ENCODE measurements at places on chromosomes 4 and X.

DNA sequence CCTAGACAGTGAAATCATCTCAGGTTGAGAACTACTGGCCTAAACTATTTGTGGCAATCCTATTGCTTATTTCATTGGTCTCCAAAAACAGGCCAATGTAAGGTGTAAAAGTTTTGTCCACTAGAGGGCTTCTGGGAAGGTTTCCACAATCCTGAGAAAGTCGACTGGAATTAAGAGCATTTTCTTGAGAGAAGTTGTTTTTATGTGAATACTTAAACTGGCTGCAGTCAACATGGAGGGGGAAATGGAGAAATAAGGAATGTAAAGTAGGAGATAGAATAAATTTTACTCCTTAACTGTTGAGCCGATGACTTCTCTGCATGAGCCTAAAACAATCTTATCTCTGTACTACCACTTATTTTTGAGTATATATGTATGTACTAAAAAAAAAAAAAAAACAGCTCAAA, 11.0 kb upstream of the EIF4E start:
- DNase-seq: peak; percentile 68

GRCh38 chr4:83724485-83725335, 188.8 kb downstream of the GPAT3 start:
- DNase-seq: no peak

DNA sequence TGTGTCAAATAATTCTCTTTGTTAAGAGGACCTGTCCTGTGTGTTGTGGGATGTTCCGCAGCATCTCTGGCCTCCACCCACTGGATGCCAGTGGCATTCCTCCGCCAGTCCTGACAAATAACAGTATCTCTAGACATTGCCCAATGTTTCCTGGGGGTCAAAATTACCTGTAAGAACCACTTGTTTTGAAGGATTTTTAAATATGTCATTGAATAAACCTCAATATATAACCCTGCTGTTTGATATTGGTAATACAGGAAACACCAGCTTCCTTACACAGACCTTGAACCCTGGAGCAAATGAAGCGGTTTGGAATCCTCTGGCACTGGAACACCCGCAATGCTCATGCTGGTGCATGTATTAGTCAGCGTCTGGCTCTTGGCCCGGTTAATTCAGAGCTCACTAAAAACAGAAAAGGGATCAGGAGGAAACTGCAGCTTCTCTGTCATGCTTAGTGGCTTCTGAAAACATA, 101.3 kb downstream of the TBL1X start:
- DNase-seq: peak; percentile 88

- no peak for DNase-seq
Measured at GRCh38 chr4:99724067-99724466, 66.4 kb upstream of the C4orf54 start.

GRCh38 chr4:143597276-143597675, 83.8 kb downstream of the SMARCA5 start:
- no peak for DNase-seq

DNA sequence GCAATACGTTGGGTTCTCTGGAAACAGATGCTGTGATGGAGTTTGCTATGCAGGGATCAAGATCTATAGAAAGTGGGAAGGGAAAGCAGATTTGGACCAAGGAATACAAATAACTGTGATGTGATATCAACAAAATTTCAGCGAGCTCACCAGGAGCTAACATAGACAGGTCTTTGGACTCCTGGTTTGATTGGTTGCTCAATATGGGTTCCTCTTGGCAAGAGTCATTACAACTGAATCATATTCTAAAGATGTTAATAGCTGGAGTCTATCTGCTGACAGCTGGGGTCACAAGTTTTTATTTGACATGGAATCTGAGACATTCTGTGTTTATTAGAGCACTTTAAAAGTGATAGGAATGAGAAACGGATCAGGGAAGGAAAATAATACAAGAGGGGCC, 637.6 kb upstream of the GNPDA2 start:
- no peak for DNase-seq

DNA sequence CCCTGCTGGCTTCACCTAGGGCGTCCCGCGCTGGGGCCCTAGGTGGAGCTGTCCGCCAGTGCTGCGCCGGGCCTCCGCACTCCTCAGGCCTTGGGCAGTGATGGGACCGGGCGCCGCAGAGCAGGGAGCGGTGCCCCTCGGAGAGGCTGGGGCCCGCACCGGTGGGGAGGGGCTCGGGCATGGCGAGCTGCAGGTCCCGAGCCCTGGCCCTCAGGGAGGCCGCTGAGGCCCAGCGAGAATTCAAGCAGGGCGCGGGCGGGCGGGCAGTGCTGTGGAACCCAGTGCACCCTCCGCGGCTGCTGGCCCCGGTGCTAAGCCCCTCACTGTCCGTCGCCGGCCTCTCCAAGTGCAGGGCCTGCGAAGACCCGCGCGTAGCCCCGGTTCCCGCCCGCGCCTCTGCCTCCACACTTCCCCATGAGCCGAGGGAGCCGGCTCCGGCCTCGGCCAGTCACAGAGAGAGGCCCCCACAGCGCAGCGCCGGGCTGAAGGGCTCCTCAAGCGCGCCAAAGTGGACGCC, 565.1 kb upstream of the NDST4 start:
- DNase-seq: no peak

- no peak for DNase-seq
Measured at GRCh38 chrX:18643243-18643642, 28.7 kb downstream of the RS1 start.

DNA sequence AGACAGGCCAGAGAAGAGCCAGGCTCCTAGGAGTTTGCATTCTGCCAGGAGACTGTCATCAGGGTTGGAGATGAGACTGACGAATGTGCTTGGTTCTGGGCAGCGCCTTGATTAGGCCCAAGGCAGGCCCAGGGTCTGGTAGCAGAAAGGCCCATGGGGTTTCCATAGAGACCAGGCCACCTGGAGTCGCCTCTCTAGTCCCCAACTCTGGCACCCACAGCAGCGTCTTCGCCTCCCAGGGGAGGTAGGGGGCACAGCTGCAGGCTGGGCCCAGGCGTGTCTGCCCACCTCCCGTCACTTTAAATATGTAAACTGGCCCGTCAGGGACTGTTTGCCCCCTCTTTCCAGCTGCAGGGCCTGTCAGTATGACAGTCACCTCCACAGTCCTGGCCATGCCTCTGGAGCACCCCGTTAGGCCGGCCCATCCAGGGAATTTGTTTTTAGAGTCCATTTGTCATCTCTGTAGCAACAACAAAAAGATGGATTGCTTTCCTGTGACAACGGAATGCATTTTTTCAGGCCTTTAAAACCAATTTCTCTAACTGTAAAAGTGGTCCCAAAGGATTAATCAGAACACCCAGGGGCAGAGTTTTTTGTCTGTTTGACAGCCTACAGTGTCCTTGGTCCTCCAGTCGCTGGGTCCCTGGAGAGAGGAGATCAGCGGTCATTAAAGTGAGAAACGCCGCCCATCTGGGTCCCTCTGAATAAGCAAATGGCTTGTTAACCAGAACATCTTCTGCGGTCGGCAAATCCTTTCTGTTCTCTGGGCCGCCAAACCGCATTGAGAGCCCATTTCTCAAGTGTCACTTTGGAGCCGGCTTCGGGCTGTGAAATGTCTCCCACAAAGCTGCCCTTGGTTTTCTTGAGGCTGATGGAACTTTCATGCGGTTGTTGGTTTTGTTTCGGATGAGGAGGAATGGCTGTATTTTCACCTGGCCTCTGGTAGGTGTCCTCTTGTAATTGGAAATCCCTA, 153.0 kb upstream of the PSAPL1 start:
- DNase-seq: no peak

DNA sequence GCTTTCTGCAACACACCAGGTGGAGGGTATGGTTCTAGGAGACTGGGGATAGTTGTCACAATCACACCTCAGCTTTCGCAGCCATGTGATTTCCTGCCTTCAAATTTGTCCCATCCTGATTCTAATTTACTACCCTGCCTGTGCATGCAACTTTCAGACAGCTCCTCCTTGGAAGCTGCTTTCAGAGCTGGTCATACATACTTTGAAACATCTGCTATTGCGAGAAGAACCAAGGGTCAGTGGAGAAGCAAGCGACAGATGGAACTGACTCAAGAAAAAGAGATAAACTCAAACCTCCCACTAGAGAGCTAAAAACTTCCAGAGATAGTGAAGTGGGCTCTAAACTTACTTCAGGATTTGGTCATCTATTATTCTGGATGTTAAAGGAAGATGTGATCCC, 381.7 kb upstream of the FGF13 start:
- DNase-seq: no peak

DNA sequence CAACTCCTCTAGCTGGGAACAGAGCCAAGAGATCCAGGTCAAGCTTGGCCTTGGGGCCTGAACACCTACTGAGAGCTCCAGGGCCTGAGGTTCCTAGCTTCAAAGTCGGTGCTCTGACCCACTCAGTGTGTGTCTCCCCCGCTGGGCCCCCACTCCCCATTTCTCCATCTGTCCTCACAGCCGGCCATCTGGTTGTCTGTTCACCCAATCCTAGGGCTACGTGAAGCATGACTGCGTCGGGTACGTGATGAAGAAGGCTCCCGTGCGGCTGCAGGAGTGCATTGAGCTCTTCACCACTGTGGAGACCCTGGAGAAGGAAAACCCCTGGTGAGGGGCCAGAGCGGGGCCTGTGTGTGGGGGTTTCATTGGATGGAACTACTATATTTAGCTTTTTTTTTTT, 12.3 kb downstream of the USP11 start:
- DNase-seq: no peak

GRCh38 chr4:8355306-8355705, 85.2 kb downstream of the ACOX3 start:
- DNase-seq: no peak

DNA sequence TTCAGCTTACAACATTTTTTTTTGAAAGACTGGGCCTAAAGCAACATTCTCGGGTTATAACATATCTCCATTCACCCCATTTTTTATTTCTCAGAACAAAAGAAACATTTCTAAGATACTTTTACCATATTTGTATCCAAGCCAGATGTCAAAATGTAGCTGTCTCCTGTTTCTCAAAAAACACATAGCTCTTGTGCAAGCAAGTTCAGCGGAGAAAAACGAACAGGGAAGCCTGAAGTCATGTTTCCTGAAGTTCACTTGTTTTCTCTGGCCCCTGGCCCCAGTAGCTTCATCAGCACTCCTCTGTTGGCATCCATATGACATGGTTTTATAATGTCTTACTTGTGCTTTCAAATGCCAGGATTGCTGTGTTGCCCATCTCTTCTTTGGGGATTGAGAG, 218.2 kb downstream of the BANK1 start:
- DNase-seq: no peak

GRCh38 chrX:1592470-1593142, 1.2 kb downstream of the AKAP17A start:
- DNase-seq: peak; percentile 26

DNA sequence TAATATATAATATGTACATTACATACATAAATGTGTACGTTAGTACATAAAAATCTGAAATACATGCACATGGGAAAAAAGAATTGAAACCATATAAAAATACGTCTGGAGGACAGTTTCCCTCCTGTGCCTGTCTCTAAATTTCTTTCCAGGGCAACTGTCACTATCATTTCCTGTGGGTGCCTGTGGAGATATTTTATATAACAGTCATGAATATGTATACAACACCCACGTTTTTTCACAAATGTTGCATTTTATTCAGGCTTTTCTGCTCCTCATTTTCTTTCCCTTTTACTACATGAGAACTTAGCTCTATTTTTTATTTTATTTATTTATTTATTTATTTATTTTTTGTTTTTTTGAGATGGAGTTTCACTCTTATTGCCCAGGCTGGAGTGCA, 24.2 kb upstream of the GRPEL1 start:
- DNase-seq: no peak

DNA sequence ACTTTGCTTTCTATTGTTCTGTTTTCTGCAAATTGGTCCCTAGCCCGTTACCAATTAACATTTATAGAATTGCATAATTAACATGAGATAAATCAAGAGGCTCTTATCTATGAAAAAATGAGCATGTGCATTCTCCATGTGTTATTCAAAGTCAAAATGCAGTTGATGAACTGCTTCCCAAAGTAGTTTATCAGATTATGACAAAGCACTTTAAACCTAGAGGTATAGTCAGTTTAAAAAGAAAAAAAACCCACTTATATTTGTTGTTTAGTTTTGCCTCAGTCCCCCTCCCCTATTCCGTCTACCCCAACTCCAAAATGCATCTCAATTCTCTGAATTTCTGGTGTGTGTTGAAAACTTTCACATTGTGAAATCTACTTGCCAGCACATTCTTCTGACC, 119.5 kb downstream of the ATXN3L start:
- no peak for DNase-seq

DNA sequence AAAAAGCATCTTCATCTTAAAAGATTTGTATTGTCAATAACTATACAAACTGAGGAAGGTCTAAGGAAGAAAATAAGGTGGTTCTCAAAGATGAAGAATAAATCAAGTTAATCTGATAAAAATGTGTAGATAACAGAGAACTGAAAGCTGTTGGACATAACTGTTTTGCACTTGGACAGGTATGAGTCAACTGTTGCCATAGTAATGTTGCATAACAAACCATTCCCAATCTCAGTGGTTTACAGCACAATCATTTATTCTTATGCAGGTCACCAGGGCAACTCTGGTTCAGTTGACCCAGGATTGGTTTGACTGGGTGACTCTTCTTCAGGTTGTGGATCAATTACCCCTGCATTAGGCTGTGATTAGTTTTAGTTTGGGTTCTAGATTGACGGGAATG, 2197.7 kb downstream of the ARAP2 start:
- DNase-seq: peak; percentile 56

DNA sequence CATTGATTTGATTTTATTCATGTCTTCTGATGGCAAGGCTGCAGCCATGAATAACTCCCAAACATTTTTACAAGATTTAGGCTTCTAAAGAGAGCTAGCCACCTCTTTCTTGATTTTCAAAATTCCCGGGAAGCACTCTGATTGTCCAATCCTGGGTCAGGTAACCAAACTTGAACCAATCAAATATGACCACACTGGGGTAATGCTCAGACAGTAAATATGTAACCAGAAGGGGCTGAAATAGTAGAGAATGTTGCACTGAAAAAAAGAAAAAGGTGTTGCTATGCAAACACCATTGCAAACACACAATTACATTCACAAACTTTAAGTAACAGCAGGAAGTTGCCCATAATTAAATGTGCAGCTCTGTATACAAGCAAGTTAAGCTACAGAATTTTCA, 112.9 kb upstream of the IQCM start:
- no peak for DNase-seq

GRCh38 chr4:188495169-188495568, 355.9 kb downstream of the TRIML1 start:
- no peak for DNase-seq

DNA sequence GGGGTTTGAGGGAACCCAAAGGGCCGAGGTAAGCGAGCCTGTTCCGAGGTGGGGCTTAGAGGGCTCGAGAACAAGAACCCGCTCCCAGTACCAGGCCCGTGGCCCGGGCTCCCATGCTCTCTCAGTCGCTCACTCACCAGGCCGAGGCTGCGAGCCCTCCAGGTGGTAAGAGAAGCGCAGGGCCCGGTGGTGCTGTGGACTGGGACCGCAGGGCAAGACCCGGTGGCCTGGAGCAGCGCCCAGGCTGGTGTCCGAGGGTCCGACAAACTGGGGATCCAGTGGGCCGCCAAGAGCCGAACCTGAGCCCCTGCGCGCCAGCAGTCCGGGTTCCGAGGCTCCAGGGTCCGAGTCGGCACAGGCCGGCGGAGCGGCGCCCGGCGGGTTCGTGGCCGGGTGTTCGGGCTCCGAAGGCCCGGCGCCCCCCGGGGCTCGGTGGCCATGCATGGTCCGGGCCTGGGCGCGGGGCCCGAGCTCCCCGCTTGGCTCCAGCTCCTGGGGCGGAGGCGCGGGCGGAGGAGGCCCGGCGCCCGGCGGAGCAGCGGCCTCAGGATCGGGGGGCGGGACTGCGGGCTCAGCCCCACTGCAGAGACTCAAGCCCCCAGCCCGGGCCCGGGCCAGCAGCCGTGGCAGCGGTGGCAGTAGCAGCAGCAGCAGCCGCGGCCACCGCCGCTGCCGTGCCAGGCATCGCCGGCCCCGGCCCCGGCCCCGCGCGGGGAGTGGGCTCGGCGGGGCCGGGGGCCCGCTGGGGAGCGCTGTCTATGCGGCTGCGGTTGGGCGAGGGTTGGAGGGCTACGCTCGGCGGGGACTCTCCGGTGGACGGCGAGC, 833 bp downstream of the FGD1 start:
- peak; percentile 12 for DNase-seq
